EL (cell line): ENCODE measurements at places on chromosomes 11 and 22.
A peak's percentile ranks its signal among the peaks of the same experiment; 100 is the strongest.

DNA sequence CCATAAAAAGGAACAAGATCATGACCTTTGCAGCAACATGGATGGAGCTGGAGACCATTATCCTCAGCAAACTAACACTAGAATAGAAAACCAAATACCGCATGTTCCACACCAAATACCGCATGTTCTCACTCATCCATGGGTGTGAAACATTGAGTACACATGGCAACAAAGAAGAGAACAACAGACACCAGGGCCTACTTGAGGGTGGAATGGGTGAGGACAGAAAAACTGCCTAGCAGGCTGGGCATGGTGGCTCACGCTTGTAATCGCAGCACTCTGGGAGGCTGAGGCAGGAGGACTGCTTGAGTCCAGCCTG lies 12.3 kb downstream of the EHD1 start:
- no peak for DNase-seq

DNA sequence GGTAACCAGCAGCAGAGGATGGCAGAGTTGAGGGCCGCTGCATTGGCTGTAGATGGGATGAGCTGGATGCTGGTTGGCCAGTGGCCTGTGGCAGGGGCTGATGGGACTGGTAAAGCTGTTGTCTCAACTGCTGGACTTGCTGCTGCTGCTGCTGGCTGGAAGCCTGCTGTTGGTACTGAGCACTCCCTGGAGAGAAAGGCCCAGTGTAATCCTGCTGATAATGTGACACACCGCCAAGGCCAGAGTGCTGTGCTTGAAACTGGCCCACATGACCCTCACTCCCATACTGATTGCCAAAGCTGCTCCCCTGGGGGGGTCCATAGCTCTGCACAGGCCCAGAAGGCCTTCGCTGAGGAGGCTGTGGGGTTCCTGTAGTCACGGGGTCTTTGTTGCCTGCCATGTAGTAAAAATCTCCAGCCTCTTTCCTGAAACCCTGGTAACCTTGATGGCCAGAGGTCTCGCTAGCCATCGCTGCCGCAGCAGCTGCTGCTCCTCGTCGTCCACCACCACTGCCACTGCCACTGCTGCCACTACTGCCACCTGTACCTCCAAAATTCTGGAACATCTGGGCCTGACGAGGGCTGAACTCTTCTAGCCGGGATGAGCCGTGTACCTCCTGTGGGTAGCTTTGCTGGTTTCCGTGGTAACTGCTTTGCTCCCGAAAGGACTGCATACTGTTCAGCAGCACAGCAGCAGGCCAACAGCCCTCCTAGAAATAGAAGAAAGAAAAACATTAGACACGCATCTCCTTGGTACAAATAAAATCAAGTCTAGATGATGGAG lies 55.6 kb downstream of the TCF20 start:
- no peak for DNase-seq

DNA sequence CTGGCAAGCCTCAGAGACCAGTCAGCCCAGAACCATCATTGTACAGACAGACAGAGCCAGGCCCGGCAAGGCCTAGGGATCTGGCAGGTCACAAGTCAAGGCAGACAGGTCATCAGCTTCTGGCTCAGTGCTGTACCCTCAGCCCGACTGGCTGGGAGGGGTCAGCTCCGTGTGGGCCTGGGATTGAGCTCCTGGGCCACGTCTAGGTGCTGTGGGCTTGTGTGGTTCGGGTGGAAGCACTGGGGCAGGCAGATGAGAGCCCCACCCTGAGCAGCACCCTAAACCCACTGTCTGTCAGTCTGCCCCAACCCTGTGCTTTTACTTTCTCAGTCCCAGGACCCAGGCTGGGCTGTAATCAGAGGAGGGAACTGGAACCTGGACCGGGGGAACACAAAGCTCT lies 26.9 kb upstream of the P2RY2 start:
- DNase-seq, result no peak

- DNase-seq, result no peak
These were observed 182.1 kb upstream of the CARD18 start for GRCh38 chr11:105321696-105322095.

DNA sequence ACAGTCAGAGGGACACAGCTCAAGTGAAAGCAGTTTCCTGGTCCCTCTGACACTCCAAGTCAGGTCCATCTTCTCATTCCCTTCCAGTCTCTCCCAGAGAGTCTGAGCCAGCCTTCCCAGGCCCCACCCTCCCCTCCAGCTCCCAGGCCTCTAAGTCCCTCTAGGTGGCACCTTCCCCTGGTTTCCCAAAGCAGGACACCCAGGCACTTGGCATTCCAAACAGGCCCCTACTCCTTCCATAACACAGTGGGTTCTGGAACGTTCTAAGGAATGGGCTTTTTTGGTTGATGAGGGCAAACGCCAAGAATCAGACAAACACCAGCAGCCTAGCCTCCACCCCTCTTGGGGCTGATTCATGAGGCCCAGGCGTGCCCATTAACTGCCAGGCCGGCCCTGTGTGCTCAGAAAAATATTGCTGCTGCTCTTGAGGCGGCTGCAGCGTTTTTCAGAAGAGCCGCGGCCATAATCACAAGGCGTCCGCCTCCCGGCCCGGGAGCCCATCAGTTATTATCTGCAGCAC lies 418.7 kb downstream of the SOX6 start:
- DNase-seq, result peak; percentile 28

GRCh38 chr11:13000116-13000515 lies 9.0 kb upstream of the RASSF10 start:
- no peak for DNase-seq

DNA sequence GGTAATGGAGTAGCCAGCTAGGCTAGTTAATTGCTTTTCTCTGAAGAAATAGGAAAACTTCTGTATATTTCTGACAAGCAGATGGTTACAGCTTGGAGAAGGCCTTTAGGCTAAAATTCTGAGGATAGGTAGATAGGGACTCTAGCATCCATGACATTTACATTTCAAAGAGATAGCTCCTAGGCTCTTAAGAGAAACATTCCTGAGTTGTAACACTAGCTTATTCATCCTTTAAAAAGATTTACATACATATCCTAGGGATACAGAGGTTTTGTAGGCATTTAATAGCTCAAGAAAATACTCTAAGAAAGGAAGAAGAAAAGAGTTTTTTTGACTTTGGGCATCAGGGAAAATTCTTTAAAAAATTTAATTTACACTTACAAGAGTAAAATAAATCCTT lies 130.9 kb upstream of the CCDC179 start:
- no peak for DNase-seq

DNA sequence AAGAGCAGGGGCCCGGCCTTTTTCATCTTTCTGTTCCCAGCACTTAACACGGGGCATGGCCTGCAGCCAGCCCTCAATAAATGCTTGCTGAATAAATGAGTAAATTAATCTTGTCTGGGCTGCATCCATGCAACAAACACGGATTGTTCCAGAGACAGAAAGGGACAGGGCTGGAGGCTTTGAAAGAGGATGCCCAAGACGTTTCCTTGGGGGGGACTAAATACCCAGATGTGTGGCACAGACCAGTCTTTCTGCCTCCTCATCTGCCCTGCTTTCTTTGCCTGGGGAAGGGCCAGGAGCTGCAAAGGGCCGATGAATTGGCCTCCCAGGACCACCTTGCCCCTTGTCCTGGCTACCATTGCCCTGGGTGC lies 40.4 kb downstream of the SHISAL1 start:
- DNase-seq, result no peak

- DNase-seq, result peak; percentile 79
These were observed 22.0 kb downstream of the TBRG1 start for GRCh38 chr11:124644426-124645280.

- peak; percentile 30 for DNase-seq
These were observed 888.5 kb downstream of the NTM start for GRCh38 chr11:132258875-132259274.

GRCh38 chr11:73931039-73931645 lies 19.7 kb upstream of the DNAJB13 start:
- DNase-seq, result peak; percentile 69

DNA sequence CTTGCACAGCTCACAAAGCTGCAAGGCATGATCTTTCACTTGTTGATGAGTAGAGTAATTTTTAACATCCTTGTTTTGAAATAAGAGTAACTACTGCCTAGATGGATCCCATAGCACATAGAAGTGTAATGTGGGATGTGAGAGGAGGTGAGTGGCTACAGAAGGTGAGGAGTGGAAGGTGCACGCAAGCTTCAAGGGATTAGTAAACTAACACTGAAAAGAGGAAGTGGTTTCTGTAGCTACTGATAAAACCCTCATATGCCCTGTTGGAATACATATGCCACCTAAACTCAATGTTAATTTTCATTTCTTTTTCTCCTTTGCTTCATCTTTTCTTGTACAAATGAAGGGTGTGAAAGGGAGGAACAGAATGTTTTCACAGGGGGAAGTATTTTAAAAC lies 22.0 kb upstream of the CTSC start:
- no peak for DNase-seq

GRCh38 chr11:1878137-1879031 lies 13.3 kb downstream of the PRR33 start:
- no peak for DNase-seq

DNA sequence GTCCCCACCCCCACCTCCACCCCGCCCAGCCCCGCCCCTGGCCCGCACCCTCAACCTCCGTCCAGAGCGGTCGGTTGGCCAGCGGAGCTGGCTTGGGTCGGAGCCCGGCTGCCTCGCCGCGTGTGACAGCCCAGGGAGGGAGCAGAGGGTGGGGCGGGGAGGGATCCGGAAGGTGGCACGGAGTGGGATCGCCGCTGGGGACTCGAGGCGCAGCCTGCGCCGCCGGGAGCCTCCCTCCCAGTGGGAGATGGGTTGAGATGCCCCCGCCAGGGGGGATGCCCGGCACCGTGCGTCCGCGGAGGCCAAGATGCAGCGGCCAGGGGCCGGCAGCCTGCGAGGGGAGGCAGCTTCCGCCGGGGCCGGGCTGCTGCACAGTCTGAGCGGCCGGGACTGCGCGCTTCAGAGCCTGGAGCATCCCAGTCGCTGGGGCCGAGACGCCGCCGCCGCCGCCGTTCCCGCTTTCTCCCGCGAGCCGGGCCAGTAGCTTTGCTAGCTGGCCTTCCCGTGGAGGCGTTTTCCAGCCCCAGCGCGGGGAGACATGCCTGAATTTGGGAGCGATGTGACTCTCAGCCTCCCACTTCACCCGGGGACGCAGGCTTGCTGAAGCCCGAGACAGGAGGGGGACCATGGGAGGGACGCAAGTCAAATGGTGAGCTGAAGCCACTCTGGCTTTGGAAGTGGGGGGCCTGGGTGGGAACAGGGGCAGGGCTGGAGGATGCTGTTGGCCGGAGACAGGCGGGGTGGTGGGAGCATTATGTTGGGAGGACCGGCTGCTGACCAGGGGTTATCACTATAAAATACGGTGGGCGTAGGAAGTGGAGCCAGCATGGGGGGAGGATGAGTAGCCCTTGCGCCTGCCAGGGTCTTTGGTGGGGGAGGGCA lies 40.2 kb downstream of the DIXDC1 start:
- peak; percentile 47 for DNase-seq

- DNase-seq, result no peak
These were observed 9.6 kb upstream of the LDLRAD3 start for GRCh38 chr11:35934271-35934670.

DNA sequence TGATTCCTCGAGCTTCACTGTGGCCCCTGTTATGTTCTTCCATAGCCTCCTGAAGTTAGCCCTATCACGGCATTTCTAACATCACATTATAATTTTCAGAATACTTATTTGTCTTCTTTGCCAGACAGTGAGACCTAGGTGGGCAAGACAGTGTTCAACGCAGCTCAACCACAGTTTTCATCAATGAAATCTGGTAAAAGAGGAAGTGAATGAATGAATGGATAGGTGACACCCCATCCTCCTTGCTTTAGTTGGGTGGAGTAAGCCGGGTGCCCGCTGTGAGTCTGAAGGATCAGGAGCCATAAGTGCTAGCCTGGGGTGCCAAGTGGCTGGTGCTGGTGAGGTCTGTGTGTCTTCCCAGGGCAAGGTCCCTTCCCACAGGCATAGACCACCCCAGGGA lies 60.2 kb upstream of the MTNR1B start:
- DNase-seq, result no peak

DNA sequence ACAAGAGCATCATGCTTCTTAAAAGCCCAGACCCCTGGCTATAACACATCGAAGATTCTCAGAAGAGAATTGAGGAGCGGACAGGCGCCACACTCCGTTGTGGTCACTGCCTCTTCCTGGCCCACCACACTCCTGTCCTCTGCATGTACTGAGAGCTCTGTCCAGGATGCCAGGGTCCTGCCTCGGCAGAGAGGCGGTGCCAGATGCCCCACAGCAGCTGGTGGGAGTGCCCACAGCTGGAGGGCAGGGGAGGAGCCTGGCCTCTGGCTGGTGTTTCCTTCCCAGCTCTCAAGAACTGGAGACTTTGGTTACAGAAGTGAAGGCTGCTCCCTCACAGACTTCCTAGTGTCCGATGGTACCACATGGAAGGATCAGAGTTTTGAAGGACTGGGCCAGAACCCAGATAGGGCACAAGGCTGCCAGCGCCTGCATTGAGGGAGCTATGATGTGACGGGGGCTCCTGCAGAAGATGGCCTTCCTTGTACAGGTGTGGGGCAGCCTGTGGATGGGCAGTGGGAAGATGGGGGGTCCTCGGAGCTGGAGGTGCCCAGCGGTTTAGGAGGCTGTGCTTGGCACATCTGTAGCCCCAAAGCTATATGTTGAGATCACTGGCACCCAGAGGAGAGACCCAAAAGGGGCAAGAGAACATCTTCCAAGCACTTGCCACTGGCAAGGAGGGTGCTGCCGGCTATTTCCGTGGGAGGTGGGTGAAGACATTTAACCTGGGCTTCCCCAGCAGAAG lies 19.4 kb downstream of the RSPH14 start:
- DNase-seq, result no peak

DNA sequence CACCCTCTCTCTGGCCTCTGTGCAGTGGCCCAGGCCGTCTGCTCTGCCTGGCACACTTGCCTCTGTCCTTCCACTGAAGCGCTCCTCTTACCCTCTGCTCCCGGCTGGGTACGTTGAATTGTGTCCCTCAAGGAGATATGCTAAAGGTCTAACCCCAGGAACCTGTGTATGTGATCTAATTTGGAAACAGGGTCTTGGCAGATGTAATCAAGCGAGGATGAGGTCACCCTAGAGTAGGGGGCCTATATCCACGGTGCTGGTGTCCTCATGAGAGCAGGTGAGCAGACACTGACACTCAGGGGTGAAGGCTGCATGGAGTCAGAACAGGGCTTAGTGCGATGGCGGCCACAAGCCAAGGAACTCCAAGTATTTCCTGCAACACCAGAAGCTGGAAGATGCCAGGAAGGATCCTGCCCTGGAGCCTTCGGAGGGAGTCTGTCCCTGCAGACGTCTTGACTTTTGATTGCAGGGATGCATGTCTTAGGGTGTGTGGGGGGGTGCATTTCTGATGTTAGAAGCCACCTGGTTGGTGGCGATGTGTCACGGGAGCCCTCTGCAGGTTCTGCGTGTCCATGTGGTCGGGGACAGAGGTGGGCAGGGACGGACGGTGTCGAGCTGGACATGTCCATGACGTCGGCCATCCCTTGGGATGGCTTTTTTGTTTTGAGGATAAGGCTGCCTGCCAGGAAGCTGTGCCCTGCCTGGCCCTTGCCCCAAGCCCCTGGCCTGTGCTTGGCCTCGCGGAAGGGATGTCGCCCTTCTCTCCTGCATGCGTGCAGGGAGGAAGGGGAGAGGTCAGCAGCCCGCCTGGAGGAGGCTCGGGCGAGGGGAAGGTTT lies 68.6 kb downstream of the LRP5 start:
- no peak for DNase-seq

- no peak for DNase-seq
These were observed 40.7 kb downstream of the LMO1 start for GRCh38 chr11:8222820-8223512.

GRCh38 chr22:20583471-20583922 lies 76.1 kb downstream of the MED15 start:
- DNase-seq, result no peak

- DNase-seq, result no peak
These were observed 17.8 kb downstream of the FRMD8 start for GRCh38 chr11:65404210-65404609.
